Naive thymus-derived CD4-positive, alpha-beta T cell (primary cell): ENCODE measurements at places on chromosomes 2 and 18. TPM values are rescaled to one million over a fixed set of nuclear protein-coding genes. Genes with fewer than 3 reads are reported as not detected.
A peak's percentile ranks its signal among the peaks of the same experiment; 100 is the strongest.

The CCDC121 gene
- 2.4 TPM for total RNA-seq

The IL1R1 gene
- 0.30 TPM for total RNA-seq

The TMEM150A gene
- 17.1 TPM for total RNA-seq

The INPP5D gene
- total RNA-seq, result 124 and 126 TPM in 2 replicates

The RPRM gene
- total RNA-seq, result 0.15 TPM in 1 of 2 replicates, not detected in the other

The BOLL gene
- total RNA-seq, result not detected

The CXCR1 gene
- total RNA-seq, result not detected

The CMPK2 gene
- total RNA-seq, result 5.9 TPM

The MARCHF7 gene
- 64.3 TPM for total RNA-seq

The TEKT4 gene
- not detected for total RNA-seq

The GCG gene
- not detected for total RNA-seq

The GKN2 gene
- not detected for total RNA-seq

DNA sequence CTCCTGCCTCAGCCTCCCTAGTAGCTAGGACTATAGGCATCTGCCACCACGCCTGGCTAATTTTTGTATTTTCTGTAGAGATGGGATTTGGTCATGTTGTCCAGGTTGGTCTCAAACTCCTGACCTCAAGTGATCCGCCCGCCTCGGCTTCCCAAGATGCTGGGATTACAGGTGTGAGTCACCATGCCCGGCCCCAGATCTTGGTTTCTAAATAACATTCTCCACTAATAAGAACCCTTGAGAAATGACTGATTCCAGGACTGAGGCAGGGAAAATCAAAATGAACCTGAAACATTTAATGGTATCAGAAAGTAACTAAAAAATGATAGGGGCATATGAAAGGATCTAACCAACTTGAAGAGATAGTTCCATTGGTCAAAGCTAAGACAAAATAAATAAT is 34.0 kb downstream of the BMPR2 start:
- no peaks in the 10 kb centered on the region for H3K4me1 ChIP-seq
- H3K36me3 ChIP-seq, result no peaks in the 10 kb centered on the region
- no peak overlapping the region for H3K4me3 ChIP-seq
- no peak overlapping the region for H3K27ac ChIP-seq
- no peak for DNase-seq

DNA sequence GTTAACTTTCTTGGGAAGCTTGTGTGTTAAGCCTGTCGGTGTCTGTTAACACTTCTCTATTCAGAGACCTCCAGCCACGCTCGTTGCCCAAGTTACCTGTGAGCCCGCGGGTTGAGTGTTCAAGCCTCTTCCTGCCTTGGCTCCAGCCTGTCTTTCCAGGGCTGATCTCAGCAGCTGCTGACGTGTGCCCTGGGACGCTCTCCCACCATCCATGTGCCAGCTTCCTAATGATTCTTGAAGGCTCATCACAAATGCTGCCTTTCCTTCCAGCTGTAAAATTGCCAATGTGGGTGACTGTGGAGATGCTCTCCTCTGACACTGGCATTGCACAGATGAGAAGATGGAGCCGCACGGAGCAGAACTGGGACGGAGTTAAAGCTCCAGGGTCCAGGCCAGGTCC is 6.1 kb downstream of the RNF144A start:
- no peaks in the 10 kb centered on the region for H3K27me3 ChIP-seq
- peaks cover 9% of the 10 kb centered on the region for H3K4me1 ChIP-seq
- H3K36me3 ChIP-seq, result no peaks in the 10 kb centered on the region
- no peak for DNase-seq
- no peak overlapping the region for H3K27ac ChIP-seq
- no peak overlapping the region for H3K4me3 ChIP-seq

GRCh38 chr2:98772536-98772935 is 41.6 kb upstream of the MGAT4A start:
- H3K36me3 ChIP-seq, result no peaks in the 10 kb centered on the region
- peak overlapping the region; percentile 84 for H3K27ac ChIP-seq
- peaks cover 62% of the 10 kb centered on the region for H3K4me1 ChIP-seq
- DNase-seq, result no peak

- no peak for DNase-seq
- H3K27ac ChIP-seq, result no peak overlapping the region
- no peaks in the 10 kb centered on the region for H3K27me3 ChIP-seq
- no peaks in the 10 kb centered on the region for H3K4me1 ChIP-seq
Observed at GRCh38 chr2:172600557-172601008, 44.7 kb downstream of the PDK1 start.

DNA sequence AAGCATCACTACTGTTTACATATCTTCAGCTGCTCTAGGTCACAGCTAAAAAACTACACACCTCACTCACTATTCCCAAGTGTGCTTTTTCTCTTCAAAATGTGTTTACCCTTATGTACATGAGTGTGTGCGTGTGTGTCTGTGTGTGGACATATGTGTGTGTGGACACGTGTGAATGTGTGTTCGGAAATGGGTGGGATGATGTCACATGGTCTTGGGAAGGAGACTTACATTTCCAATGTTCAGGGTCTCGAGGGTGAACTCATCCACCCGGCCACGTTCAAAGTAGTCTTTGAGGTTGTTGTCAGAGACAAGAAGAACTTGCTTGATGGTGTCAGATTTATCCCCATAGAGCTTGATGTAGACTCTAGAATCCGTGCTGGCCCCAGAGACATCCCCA is 87.8 kb downstream of the LOXHD1 start:
- no peak for DNase-seq
- H3K4me3 ChIP-seq, result no peak overlapping the region
- no peaks in the 10 kb centered on the region for H3K36me3 ChIP-seq
- H3K4me1 ChIP-seq, result no peaks in the 10 kb centered on the region

DNA sequence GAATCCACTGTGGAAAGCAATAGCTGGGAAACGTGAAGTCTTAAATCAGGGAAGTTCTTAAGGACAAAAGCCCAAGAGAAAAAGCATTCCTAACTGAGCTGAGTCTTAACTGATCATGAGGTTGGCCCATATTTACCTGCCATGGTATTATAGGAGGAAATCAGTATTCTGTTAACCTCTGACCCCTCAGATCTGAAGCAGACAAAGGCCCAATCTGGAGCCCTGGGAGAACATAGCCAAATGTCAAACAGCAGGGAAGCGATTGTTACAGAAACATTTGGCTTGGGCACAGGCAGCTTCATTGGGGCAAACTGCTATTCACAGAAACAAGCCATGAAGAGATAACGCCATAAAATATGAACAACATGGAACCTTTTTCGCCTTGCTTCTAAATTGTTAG is 18.8 kb downstream of the EPHA4 start:
- no peak overlapping the region for H3K4me3 ChIP-seq
- no peaks in the 10 kb centered on the region for H3K36me3 ChIP-seq
- H3K27me3 ChIP-seq, result no peaks in the 10 kb centered on the region
- H3K27ac ChIP-seq, result no peak overlapping the region

- no peak overlapping the region for H3K4me3 ChIP-seq
- DNase-seq, result no peak
- no peak overlapping the region for H3K27ac ChIP-seq
Observed at GRCh38 chr2:33145459-33145858, 198.7 kb downstream of the LTBP1 start.

DNA sequence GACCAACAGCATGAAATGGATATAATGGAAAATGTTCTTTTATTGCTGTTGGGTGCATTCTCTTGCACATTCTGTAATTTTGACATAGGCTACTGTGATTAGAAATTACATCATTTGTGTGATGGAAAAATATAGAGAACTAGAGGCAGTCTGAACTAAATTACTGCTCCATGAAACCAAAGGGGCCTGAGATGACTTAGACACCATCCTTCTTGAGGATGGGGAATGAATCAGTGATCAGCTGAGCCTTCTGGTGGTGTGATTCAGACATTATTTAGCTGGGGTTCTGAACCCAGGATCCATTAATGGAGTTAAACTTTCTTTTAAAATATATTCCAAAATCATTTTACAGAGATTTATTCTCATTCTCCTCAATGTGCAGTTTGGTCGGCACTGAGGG is 135.8 kb downstream of the LDLRAD4 start:
- H3K4me3 ChIP-seq, result no peak overlapping the region
- H3K27ac ChIP-seq, result no peak overlapping the region
- H3K36me3 ChIP-seq, result no peaks in the 10 kb centered on the region
- H3K4me1 ChIP-seq, result peaks cover 16% of the 10 kb centered on the region
- no peak for DNase-seq

DNA sequence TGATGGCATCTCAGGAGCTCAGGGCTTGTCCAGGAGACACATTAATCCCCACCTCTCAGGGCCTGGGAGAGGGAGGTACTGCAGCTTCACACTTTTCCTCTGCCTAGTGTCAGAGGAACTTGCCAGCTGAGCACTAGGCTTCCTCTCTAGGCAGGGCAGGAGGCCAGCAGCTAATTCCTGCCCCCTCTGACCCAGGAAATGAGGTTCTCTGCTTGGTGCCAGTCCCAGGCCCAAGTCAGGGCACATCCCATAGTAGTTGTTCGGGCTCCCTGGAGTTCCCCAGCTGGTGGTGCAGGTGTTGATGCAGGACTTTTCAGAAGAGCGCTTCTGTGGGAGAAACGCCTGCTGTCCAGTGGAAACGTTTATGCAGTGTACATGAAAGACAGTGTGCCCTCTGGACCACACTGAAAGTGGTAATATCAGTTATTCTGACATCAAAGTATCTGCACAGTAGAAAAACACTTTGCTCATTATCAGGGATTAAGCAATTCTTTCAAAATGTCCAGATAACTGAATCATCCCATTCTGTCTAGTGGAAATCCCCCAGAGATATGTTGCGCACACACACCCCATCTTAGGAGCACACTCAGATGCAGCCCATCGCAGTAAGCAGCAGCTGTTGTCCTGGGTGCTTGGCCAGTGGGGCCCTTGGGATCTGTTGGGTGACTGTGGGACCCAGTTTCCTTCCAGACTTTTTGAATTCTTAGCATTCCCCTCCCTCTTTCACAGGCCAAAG is 17.8 kb upstream of the SCLY start:
- no peak overlapping the region for H3K4me3 ChIP-seq
- no peaks in the 10 kb centered on the region for H3K27me3 ChIP-seq
- H3K27ac ChIP-seq, result no peak overlapping the region
- H3K36me3 ChIP-seq, result no peaks in the 10 kb centered on the region
- no peaks in the 10 kb centered on the region for H3K4me1 ChIP-seq

DNA sequence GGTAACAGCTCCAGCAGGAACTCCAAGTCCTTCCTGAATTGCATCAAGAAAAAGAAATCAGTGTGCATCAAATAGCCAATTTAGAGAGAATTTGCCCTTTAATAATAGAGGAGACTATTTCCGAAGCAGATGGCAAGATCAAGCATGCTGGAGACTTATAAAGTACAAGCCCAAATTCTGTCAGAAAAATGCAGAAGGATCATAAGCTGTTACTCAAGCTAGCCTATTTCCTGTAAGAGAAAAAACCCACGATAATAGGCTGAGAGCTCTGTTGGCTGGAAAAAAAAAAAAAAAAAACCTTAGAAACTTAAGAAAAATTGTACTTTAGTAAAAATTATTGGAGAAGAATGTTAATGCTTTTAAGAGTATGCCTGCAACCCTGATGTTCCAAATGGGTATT is 24.4 kb upstream of the ITM2C start:
- no peaks in the 10 kb centered on the region for H3K27me3 ChIP-seq
- H3K27ac ChIP-seq, result no peak overlapping the region
- H3K36me3 ChIP-seq, result no peaks in the 10 kb centered on the region

GRCh38 chr2:178747767-178748166 is 59.5 kb downstream of the TTN start:
- no peaks in the 10 kb centered on the region for H3K4me1 ChIP-seq
- no peak overlapping the region for H3K27ac ChIP-seq
- DNase-seq, result no peak
- no peaks in the 10 kb centered on the region for H3K27me3 ChIP-seq
- no peaks in the 10 kb centered on the region for H3K36me3 ChIP-seq

DNA sequence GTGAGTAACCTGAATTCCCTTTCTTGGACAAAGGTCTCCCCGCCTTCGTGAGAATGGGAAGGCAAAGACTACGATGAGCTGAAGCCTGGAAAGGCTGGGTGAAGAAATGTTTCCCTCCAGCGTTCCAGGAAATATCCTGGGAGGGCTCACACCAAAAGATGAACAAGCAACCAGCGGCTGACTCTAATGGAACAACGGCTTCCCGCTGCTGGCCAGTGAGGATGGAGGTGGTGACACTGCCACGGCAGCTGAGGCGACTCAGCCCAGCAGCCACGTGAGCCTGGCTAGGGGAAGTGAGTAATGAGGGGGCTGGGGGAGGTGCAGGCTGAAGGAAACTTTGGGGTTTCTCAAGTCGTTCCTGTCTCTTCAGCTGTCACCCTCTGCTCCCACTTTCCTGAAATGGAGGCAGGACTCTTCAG is 105.0 kb upstream of the SMAD7 start:
- no peak overlapping the region for H3K4me3 ChIP-seq
- H3K27ac ChIP-seq, result no peak overlapping the region
- peaks cover 17% of the 10 kb centered on the region for H3K4me1 ChIP-seq
- H3K27me3 ChIP-seq, result no peaks in the 10 kb centered on the region
- no peaks in the 10 kb centered on the region for H3K36me3 ChIP-seq

DNA sequence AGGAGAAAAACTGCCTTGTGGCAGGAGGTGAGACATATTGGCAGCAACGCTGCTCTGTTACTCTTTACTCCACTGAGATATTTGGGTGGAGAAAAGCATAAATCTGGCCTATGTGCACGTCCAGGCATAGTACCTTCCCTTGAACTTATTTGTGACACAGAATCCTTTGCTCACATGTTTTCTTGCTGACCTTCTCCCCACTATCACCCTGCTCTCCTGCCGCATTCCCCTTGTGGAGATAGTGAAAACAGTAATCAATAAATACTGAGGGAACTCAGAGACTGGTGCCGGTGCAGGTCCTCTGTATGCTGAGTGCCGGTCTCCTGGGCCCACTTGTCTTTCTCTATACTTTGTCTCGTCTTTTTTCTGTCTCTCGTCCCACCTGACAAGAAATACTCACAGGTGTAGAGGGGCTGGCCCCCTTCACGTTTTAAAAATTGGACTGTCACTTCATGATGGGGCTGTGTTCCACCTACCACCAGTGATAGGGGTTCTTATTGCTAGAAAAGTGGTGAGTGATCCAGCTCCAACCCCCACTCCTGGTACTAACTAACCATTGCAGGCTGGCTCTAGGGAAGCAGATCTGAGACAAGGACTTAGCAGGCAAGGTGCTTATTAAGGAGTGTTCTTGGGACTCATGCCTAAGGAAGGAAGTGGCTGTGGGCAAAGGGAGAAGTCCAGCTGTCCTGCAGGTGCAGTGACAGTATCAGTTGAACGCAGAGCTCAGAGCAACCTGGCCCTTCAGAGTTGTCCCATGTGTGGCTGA is 51.7 kb downstream of the LONRF2 start:
- H3K27me3 ChIP-seq, result no peaks in the 10 kb centered on the region
- no peak overlapping the region for H3K4me3 ChIP-seq
- no peak for DNase-seq

GRCh38 chr2:133431289-133431688 is 137.0 kb downstream of the NCKAP5 start:
- H3K27ac ChIP-seq, result no peak overlapping the region
- no peaks in the 10 kb centered on the region for H3K4me1 ChIP-seq
- DNase-seq, result no peak

DNA sequence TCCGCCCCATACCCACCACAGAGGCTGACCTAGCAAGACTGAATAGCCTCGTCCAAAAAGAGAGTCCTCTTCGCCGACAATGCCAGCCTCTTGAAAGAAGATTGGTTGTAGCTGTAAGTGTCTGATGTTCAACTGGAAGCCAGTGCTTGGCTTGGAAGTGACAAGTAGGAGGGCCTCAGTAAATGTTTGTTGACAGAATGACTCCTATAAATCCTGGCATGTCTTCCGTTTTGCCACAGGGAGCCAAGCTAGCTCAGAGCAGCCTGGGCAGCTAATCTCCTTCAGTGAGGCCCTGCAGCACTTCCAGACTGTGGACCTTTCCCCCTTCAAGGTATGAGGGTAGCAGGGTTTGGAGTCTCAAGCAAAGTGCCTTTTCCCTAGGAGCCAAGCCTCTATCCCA is 14.9 kb downstream of the ELMOD3 start:
- no peaks in the 10 kb centered on the region for H3K27me3 ChIP-seq
- DNase-seq, result no peak
- H3K27ac ChIP-seq, result no peak overlapping the region
- H3K4me1 ChIP-seq, result no peaks in the 10 kb centered on the region
